ENCODE measurements at places on chromosomes 16 and 17.

DNA sequence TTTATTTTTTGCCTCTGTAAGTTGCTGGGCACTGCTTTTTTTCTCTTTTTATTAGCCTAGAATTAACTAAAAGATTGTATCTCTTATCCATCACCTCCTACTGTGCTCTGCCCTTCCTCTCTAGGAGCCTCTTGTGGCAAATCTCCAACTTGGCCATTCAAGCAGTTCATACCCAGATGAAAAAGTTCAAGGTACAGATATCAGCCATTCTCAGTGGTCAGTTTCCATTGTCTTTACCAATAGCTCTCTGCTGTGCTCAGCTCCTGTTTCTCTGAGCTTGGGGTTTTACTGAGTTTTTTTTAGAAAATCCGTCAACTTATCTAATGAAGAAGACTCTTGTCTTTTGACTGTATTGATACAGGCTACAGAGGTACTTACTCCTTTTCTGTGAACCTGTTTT, 15.6 kb downstream of the MOSMO start:
- DNase-seq: no peak

DNA sequence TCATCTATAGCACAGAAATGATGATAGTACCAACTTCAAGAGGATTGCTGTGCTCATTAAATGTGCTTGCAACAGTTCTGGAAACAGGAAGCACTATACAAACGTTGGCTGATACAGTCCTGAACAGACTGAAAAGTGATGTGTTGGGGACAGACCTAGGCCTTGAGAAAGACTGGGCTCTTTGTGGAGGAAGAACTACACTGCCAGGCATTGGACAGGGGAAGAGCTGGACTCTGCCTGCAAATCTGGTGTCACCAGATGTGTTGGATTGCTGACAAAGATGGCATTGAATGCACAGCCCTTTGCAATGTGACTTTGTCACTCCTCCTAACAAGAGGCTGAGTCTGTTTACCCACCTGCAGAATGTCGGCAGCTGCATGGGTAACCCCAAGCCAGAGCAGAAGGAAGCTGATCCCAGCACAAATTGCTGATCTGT, 12.4 kb upstream of the ST6GALNAC2 start:
- DNase-seq: no peak

GRCh38 chr17:39621523-39622379, 5.0 kb upstream of the PPP1R1B start:
- peak; percentile 74 for DNase-seq

- DNase-seq: no peak
Observed at GRCh38 chr17:48915459-48916282, 7.5 kb downstream of the UBE2Z start.

DNA sequence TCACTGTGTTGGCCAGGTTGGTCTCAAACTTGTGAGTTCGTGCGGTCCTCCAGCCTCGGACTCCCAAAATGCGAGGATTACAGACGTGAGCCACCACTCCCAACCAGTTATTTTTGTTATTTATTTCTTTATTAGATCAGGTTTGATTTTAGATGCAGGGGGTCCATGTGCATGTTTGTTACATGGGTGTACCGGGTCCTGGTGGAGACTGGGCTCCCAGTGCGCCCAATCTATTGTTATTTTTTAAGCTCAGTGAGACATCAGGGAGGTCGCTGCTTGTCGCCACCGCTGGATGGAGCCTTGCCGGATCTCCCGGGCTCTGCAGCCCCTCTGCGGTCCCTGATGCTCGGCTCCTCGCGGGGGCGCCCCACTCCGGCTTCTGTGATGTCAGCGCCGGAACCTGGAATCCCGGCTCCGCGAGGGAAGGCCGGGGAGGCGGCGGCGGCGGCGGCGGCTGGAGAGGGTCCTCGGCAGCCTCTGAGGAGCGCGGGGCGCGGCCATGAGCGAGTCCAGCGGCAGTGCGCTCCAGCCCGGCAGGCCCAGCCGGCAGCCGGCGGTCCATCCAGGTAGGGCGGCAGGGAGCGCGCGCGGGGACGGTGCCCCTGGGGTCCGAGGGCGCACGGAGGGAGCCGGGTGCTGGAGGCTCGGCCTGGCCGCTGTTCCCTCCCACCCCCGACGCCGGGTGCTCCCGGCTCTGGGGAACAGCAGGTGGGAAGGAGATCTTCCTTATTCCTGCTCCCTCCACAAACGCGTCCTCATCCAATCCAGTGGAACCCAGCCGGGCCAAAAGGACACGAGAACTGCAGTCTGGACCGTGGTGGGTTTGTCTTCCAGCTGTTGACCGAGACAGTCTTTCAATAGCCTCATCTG, at the start of gene TMC7:
TSS of gene TMC7 (plus strand) at position 370 of the 870 bp plus-strand sequence. CDS start at position 500, 130 bp downstream.
- peak; percentile 90 for DNase-seq

DNA sequence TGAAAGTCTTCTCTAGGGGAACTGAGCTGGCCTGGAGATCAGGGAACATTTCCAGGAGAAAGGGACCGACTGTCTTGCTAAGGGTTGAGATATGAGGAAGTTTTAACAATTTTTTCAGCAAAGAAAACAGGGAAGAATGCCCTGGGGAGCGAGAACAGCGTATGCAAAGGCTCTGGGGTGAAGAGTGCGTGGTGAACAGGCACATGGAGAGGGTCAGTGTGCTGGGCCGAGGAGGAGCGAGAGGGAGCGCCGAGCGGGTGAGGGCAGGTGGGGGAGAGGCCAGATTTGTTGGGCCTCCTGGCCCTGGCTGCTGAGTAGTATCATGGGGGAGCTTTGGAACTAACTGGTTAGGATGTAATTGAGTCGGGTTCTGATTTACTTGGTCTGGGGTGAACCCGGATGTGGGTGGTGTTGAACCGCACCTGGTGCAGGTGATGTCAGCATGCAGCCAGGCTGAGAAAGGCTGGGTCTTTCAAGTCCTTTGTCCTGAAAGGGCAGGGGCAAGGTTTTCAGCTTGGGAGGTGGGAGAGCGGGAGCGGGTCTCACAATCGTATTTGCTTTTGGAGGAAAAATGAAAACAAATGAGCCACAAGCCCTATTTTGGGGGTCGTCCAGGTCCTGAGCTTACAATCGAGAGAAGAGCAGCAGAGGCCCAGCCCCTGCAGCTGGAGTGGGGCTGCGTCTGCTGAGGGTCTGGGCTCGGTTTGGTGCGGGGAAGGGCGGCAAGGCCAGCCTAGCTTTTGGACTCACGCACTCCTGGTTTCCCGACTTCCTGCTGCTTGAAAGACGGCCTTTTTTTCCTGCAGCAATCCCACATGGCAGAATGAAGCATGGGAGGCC, 11.1 kb upstream of the WFDC1 start:
- no peak for DNase-seq

GRCh38 chr17:39753514-39754160, 15.9 kb downstream of the GRB7 start:
- peak; percentile 42 for DNase-seq

- peak; percentile 90 for DNase-seq
Observed at GRCh38 chr17:7856811-7857712, at the start of gene NAA38. Gene NAA38, minus strand, starts transcription at chr17:7857559. Its CDS starts 96 bp downstream, at chr17:7857463.

DNA sequence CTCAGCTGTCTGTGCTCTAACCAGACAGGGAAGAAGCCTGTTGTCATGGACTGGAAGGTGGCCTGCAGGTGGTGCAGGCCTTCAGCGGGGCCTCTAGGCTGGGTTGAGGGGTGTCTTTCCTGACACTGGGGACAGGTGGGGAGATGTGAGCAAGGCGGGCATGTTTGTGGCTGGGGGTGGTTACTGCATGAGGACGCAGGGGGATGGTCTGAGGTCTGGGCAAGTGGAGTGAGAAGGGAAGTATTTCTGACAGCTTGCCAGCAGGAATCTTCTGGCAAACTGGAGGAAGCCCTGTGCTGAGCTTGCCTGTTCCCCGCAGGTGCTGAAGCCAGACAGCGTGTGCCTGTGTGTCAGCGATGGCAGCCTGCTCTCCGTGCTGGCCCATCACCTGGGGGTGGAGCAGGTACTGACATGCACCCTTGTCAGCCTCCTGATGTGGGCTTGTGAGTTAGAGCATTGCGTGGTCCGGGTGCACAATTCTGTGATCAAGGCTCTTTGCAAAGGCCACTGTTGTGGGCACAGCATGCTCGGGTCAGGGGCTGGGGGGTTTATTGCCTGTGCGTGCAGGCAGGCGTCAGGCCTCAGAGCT, 36.2 kb downstream of the PRMT7 start:
- DNase-seq: no peak

- peak; percentile 33 for DNase-seq
Observed at GRCh38 chr16:79303959-79304387, 296.6 kb downstream of the MAF start.

DNA sequence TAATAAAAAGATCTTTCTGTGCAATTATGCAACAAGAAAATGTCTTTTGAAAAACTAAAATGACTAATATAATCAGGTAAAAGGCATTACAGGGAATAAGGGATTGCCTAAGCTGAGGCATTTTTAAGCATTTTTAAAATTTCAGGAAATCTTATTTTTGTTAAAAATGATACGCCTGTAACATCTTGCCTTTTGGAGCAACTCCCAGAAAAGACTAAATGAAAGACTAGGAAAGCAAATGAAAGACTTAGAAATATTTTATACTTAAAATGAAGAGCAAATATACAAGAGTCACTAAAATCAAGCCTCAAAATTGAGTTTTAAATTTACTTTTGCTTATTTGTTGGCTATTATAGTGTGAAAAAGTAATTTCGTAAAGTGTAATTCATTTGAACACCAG, 55.8 kb downstream of the DUSP14 start:
- no peak for DNase-seq

DNA sequence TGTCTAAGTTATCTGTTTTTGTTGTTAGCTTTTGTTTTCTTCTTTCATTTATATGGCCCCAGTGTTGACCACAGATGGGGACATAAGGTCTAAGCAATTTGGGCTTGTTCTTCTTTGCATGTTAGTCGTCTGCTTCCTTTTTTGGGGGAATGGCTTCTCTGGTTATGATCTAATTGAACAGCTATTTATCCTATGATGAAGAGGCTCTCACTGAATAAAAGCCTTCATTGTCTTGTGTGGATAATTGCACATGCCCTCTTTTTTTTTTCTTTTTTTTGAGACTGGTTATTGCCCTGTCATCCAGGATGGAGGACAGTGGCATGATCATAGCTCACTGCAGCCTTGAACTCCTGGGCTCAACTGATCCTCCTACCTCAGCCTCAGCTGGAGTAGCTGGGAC, 13.7 kb downstream of the SMARCE1 start:
- no peak for DNase-seq

GRCh38 chr17:6800422-6801027, 24.5 kb downstream of the FBXO39 start:
- no peak for DNase-seq

DNA sequence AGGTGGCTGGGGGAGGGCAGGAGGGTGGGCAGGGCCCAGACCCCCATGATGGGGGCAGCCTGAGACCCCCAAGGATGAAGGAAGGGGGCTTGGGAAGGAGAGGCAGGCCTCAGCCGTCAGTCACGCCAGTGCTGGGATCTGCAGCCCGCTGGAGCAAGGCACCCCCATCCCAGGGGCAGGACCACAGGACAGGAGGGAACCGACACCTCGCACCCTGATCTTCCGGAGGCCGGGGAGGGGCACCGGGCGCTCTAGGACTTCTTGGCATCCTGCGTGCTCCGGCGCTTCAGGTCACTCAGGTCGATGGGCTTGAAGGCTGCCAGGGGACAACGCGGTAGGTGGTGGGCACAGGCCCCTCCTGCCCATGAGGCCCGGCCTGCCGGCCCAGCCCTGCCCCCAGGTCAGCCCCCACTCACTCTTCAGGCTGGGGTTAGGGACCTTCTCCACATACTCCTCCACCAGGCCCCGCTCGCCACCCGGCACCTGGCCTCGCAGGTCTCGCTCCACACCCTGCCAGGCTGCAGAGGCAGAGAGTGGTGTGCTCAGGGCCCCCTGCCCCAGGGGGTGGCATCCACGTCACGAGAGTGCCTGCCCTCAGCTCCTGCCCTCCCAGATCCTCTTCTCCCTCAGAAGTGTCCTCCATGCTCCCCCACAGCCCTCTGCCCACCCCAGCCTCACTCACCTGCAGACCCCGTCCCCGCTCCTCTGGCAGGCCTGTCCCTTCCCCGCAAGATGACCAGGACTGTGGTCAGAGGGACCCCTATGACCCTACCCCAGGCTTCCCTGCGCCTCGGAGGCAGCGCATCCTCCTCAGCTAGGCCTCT, 9.9 kb downstream of the MCRIP1 start:
- no peak for DNase-seq

DNA sequence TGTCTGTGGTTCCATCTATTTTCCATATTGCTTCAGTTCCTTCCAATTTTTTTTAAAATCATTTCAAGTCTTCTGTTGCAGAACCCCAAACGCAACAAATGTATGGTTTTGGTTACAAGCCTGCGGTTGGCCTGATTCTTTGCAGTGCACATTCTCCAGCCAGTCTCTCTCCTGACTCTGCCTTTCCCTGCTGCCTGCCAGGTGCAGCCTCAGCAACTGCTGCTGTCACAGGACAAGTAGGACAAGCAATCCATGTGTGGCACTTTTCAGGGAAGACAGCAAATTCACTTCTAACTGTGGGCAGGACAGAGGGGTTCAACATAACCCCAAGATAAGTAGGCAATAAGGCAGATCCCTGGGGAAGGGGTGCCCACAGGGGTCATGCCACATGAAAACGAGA, 24.2 kb downstream of the EMP2 start:
- no peak for DNase-seq

GRCh38 chr16:85557083-85557970, 55.8 kb upstream of the GSE1 start:
- peak; percentile 49 for DNase-seq

DNA sequence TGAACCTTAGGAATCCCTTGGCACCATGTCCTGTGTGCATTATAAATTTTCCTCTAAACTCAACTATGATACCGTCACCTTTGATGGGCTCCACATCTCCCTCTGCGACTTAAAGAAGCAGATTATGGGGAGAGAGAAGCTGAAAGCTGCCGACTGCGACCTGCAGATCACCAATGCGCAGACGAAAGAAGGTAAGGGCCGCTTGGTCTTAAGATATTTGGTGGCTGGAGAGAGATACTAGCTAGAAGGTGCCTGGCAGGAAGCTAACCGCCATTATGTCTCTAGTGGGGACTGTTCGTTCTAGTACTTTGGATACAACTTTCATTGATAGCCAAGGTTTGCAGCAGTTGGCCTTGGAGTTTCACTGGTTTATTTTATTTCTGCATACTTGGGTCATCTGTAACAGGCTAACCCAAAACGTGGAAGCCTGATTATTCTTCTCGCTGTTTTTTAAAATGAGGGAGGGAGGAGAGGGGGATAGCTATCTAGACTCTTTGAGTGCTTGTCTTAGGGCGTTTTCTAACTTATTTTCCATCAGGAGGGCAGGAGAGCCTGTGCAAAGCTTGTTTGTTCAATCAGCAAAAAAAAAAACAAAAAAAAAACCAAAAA, 1.3 kb downstream of the RBBP6 start:
- DNase-seq: no peak

- DNase-seq: no peak
Observed at GRCh38 chr17:46865100-46865499, 13.7 kb downstream of the WNT9B start.
